ENCODE measurements at places on chromosomes 16 and 17.

DNA sequence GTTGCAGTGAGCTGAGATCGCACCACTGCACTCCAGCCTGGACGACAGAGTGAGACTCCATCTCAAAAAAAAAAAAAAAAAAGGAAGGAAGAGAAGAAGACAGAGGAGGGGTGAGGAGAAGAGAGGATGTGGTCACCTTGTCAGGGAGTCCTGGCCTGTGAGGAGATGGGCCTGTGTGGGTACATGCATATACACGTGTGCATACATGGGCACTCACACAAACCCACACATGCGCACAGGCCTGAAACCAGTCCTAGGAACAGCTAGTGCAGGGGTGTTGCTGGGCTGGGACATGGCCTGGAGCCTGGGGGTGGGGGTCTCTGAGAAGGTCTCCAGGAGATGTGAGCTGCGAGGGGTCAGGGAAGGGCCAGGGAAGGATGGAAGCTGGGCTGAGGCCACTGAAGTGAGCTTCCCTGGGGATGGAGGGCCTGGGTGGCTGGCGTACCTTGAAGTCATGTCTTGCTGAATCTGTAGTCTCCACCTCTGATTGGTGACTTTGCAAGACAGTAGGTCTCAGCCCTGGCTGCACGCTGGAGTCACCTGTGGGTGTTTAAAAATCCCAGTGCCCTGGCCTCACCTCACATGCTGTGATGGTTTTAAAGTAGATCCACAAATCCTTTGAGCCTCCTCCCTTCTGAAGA is 72.4 kb downstream of the MRM1 start:
- no peak for DNase-seq

DNA sequence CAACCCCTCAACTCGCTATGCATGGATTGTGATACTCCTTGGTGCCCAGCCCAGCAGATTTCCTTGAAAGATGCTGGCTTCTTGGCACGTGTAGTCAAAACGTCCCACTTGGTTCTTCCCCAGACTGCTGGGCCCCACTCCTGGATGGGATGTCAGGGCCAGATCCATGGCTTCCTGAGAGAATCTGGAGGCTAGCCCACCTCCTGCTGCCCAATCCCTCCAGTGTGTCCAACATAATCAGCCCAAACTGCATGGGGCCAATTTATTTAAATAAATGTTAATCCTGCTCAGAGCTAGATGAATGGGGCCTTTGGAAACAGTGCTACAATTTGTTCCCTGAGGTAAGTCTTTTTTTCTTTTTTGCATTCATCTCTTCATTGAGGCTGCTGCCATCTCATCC is 49.4 kb downstream of the WSB1 start:
- DNase-seq, result no peak

DNA sequence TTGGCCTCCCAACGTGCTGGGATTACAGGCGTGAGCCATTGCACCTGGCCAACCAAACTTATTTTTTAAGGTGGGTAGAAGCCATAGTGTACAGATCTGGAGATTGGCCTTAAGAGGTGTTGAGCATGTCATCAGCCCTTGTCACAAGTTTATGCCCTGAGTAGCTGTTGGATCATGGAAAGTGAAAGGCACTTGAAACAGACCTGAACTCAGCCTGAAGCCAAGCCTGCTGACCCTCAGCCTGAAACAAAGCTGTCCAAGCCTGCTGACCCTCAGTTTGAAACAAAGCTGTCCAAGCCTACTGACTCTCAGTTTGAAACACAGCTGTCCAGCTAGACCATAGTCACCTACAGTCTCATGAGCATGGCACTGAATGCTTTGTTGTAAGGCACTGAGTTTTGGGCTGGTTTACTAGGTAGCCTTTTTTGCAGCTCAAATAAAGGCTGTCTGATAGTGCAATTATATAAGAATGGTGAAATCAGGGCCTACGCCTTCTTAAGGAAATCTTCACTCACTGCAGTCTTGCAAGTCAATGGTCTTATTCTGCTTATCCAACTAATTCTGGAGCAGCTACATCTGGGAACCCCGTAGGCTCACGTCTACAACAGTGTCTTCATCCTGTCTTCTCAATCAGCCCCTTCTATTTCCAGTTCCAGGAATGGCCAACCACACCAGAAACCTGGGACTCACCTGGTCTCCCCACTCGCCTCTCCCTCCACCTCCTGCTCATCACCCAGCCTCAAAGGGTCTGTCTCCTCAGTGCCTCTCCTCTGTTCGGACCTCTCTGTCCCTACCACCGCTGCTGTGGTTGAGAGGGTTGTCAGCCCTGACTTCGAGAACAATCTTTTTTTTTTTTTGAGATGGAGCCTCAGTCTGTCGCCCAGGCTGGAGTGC is 2.9 kb upstream of the NPIPB15 start:
- no peak for DNase-seq

- DNase-seq, result no peak
Observed at GRCh38 chr16:73071131-73071940, 23.4 kb upstream of the ZFHX3 start.

DNA sequence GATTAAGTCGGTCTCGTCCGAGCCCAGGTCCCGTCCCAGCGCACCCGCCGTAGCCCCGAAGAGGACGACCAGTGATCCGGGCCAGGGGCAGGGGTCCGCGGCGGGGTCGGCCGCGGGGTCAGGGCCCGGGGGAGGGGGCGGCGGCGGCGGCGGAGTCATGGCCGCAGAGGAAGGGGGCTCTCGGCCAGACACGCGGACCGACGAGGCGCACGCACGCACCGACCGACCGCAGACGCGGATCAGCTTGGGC is at the start of gene ESRP2:
TSS of gene ESRP2 (minus strand) at position 241 of the 250 bp plus-strand sequence. CDS start at position 159, 82 bp downstream.
- no peak for DNase-seq

GRCh38 chr17:78029697-78030096 is 71.2 kb downstream of the TNRC6C start:
- DNase-seq, result no peak

- DNase-seq, result no peak
Observed at GRCh38 chr17:82097184-82097918, 685 bp downstream of the FASN start.

- peak; percentile 12 for DNase-seq
Observed at GRCh38 chr17:30290696-30291542, 825 bp downstream of the BLMH start.

GRCh38 chr17:17206913-17207335 is 791 bp upstream of the PLD6 start:
- no peak for DNase-seq

DNA sequence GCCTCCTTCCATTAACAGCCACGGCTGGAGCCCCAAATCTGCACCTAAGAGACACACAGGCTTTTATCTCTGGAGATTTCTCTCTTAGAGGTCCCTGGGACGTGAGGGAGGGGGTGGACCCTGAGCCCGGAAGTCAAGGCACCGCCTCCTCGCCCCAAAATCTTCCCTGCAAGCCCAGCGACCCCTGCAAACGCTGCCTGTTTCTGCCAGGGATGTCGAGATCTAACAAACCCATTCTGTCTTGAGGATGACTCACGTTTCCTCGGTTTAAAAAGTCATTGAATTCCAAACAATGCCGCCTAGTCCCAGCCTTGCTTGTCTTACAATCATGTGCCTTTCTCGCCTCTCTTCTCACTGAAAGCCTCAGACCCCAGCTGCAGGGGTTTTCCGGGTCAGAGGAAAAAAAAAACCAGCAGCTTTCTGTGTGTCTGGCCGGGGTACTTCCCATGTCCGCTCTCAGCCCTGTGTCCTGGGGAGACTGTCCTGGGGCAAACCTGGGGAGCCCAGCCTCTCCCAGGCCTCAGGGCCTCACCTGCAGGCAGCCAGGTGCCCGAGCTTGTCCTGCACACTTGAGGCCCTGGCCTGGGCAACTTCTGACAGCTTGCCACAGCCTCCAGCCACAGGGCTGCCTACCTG is 15.4 kb downstream of the ARL2BP start:
- DNase-seq, result no peak

- DNase-seq, result no peak
Observed at GRCh38 chr17:45985447-45985846, 13.6 kb upstream of the STH start.

DNA sequence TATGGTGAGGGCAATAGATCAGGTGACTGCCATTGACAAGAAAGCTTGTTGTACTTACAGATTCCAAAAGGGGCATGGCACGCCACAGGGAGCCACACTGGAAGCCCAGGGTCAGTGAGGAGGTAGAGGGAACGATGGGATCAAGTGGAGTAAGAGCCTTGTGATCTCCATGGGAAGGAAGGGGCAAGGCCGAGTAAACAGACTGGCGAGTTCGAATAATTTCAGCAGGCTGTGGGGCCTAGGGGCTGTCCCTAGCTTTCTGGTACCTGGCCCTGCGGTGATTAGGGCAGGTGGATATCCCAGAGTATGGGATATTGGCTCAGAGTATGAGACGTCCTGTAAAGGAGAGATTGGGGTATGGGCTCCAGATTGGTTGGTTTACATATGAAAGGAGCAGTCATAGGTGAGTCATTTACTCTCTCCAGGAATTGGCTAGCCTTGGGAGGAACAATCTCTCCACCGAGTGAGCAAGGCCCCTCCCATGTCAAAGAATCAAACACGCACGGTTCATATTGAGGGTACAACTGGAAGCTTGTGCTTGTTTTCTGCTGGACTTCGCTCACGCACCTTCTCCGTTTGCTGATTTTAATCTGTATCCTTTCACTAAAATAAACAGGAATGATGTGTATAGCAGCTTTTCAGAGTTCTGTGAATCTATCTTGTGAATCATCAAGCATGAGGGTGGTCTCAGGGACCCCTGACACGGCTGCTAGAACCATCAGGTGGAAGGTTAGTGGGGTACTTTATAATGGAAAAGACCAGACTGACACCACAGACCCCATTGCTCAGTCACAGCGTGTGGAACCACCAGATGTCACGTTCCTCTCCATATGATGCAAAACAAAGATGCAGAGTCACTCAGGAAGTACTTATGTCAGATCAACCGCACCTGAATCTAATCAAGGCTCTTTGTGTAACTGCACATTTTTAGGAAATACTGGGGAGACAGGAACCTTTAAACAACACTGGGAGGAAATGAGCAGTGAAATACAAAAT is 27.9 kb downstream of the GABARAPL2 start:
- DNase-seq, result no peak

GRCh38 chr17:33674685-33675084 is 381.6 kb upstream of the ASIC2 start:
- DNase-seq, result no peak

- DNase-seq, result no peak
Observed at GRCh38 chr17:11871773-11872172, 125.5 kb downstream of the ZNF18 start.

DNA sequence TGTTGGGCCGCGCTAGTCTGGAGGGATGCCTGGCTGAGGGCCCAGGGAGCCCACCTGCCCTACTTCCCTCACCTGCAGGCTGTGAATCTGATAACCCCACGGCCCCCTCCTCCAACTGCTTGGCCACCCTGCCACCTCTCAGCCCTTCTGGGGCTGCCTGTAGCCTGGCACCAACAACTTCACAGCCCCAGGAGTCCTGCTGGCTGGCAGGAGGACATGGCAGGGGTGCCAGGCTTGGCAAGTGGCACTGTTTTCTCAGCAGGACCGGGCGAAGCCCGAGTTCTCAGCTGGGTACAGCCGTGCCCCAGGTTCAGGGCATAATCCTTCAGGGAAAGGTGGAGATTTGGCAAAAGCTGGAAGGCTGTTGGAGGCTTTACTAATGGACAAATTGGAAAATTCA is 129.6 kb downstream of the CMIP start:
- DNase-seq, result no peak

DNA sequence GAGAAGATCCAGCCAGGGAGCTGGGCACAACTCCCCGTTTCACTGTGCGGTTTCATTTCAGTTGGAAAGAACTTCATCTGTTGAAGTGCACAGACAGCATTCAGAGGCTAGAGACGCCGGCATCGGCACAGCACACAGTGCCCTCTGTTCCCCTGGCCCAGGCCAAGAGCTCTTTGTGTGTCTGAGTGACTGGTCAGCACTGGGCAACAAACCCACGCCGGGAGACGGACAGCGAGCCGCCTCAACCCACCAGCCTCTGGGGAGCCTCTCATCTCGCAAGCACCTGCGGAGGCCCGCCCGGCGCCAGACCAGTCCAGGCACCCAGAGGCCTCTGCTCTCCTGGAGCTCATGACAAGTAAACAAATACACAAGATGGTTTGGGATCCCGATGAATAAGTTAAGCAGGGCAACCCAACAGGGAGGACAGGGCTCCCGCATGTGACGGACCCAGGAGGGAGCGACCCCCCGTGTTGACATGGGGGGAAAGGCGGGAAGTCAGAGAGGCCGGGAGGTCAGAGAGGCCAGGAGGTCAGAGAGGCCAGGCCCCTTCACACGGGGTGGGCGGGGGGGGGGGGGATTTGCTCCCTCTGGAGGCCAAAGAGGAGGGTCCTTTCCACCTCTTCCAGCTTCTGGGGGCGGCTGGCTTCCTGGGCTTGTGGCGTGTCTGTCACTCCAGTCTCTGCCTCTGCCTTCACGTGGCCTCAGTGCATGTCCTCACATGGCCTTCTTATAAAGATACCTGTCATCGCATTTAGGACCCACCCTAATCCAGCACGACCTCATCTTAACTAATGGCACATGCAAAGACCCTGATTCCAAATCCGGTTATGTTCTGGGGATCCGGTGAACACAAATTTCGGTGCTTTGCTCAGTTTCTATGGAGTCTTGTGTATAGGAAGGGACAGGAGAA is 25.8 kb upstream of the KLHDC4 start:
- no peak for DNase-seq

- DNase-seq, result no peak
Observed at GRCh38 chr16:73166441-73166851, 118.5 kb upstream of the ZFHX3 start.

GRCh38 chr16:727291-727977 is 528 bp downstream of the HAGHL start:
- no peak for DNase-seq

DNA sequence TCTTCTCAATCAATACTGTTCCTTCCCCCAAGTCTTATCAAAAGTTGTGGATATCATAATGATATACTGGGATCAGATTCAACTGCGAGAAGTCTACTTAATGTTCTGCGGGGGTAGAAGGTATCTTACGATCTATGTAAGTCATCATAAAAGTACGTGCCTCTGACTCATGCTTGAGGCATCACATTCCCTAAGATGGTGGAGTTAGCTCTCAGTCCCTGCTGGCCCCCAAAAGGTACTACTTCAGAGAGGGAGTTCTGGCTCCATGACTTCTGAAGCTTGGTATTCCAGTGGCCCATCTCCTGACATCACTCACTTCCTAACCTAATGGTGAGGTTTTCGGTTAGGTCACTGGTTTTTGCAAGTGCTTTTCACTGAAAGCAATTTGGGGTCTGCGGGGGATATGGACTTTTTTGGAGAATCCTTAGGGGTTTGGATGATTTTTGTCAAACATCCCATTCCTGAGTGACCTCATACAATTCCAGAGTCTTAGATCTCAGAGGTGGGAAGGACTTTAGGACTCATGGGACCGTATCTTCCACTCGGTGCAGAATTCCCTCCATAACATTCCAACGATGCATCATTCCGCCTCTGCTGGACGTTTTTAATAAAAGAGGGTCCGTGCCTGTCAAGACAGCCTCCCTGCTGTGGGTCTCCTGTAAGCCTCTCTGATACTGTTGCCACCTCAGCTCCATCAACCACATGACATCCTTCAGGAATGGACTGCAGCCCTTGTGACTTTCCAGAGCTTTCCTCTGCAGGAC is 74.3 kb downstream of the DYNLRB2 start:
- DNase-seq, result no peak

GRCh38 chr17:43477832-43478634 is 5.7 kb upstream of the DHX8 start:
- DNase-seq, result no peak

- DNase-seq, result no peak
Observed at GRCh38 chr17:27523712-27524111, 67.5 kb downstream of the KSR1 start.

GRCh38 chr17:31155208-31155810 is 60.5 kb downstream of the NF1 start:
- DNase-seq, result no peak

GRCh38 chr17:78236362-78237127 is 5.1 kb downstream of the TMEM235 start:
- no peak for DNase-seq

- no peak for DNase-seq
Observed at GRCh38 chr17:17824119-17824782, 12.5 kb downstream of the SREBF1 start.

- DNase-seq, result peak; percentile 24
Observed at GRCh38 chr16:67246081-67246755, 1.1 kb downstream of the FHOD1 start.

Measured in stimulated activated CD8-positive, alpha-beta memory T cell treated with anti-CD3 and anti-CD28 coated beads, Interleukin-15, amount 100 ng/mL, for 4 hours (primary cell).